ENCODE measurements at places on chromosomes 5 and 9. TPM values are rescaled to one million over a fixed set of nuclear protein-coding genes. Genes with fewer than 3 reads are reported as not detected.

Gene KIF12
- under 0.01 TPM for total RNA-seq

Gene NR5A1
- total RNA-seq: not detected

Gene PAIP2
- 109 TPM for total RNA-seq

Gene PGM5
- total RNA-seq: 0.46 TPM

Gene SPATA31D4
- total RNA-seq: not detected

Gene PRRX2
- not detected for total RNA-seq

Gene SH3TC2
- 5.8 TPM for total RNA-seq

All from epithelial cell of umbilical artery (primary cell).